NCI-H187 (cell line): ENCODE measurements at places on chromosomes 6 and 20.

GRCh38 chr20:33554914-33555420 lies 65.1 kb downstream of the CBFA2T2 start:
- DNase-seq = no peak

DNA sequence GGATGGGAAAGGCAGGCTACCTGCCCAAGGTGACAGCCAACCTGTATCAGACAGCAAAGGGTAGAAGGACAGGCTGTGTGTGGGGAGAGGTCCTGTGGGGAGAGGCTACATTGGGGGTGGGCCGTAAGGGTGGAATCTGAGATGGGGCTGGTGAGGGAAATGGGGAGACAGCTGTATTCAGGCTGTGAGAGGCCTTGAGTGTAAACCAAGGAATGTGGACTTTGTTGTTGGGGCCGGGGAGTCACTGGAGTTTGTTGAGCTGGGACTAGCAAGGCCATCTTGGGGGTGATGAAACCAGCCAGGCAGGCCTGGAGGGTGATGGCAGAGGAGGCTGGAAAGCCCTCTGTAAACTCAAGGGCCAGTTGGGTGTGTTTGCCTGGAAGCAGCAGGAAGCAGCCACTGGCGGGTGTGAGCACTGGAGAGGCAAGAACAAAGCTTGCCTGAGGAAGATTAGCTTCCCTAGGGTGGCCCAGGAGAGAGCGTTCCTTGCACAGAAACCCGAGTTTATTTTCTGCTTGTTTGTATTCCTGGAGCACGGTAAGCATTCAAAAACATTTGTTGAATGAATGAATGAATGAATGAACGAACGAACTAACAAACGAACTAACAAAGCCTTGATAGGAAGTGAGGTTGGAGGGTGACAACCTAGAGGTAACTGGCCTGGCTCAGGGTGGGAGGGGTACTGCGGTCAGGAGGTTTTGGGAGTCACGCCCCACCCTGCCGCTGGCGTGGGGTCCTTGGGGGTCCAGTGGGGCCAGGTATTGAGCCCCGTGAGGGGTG lies 18.9 kb downstream of the TTBK1 start:
- no peak for DNase-seq

DNA sequence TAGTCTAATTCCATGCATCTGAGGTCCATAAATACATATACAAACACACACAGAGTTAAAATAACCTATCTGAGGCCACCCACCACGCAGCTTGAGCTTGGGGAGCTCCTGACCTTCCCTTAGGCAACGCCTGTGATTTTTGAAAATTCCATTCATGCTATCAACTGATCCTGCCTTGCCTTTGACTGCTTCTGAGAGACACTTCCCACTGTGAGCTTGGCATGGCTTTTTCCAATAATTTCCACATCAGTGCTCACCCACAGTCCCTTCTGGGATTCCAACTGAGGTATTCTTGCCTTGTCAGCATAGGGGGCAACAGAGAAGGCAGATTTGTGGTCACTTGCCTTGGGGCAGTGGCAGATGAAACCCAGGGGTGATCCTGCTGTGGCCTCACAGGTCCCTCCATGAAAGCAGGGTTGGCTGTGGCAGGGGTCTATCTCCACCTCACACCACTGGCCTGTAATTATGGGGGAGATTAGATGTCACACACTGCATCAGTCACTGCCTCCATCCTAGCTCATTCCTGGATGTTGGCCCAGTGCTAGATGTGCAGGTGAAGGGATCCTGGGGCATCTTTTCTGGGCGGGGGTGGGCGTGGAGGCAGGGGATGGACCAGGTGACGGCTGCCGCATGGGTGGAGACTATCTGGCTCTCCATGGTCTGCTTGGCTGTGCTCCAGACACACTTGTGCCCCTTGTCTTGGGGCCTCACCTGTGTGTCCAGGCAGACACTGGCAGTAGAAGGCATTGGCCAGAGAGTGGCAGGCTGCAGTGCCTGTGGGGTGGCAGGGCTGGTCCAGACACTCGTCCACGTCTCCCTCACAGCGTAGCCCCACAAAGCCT lies 11.2 kb upstream of the GPSM3 start:
- no peak for DNase-seq

DNA sequence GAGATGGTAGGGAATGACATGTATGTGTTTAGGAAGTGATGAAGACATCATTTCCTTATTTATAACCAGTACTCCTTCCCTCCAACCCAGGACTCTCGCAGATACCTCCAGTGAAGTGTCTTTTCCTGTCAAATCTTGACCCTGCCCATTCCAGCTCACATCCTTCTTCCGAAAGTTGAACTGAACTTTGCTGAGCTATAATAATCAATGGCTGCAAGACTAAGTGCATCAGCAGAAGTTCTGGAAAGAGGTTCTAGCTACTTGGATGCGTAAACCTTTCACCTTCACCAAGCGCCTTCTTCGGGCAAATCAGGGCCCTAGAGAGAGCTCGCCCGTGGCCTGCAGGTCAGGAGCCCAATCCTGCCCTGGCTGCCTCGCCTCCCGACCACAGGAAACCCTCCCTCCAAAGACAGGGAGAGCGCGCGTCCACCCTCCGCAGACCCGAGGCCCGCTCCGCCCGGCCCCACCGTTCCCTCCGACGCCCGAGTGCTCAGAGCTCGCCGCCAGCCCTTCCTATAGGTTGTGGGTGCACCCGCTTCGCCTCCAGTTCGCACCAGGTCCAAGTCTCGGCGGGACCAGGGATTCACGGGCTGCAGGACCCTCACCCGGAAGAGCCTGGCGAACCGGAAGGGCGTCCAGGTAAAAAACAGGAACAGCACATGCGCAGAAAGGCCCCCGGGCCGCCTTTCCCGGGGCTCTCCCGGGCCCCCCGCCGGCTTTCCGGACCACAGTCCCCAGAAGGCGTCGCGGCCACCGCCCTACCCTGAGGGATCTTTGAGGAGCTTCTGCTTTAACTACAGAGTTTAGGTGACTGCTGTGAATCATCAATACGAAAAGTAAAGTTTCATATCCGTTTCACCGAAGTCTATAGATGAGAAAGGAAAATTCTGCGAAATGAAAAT lies at the start of gene ZNF334:
Gene ZNF334, minus strand, starts transcription at position 617 of the 902 bp plus-strand sequence. CDS start 1,457 bp downstream, outside the sequence.
- DNase-seq = peak; percentile 7

- no peak for DNase-seq
Measured at GRCh38 chr6:73471686-73472290, 10.3 kb downstream of the MTO1 start.

DNA sequence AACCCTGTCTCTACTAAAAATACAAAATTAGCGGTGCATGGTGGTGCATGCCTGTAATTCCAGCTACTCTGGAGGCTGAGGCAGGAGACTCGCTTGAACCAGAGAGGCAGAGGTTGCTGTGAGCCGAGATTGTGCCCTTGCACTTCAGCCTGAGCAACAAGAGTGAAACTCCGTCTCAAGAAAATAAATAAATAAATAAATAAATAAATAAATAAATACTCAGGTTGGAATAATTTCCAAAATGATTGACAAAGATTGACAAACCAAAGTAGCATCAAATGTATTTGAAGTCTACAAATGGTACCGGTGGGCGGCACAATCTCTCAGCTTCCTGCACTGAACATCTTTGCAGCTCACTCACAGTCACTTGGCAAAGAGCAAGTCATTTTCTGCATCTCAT lies 144.1 kb upstream of the NRSN1 start:
- no peak for DNase-seq

DNA sequence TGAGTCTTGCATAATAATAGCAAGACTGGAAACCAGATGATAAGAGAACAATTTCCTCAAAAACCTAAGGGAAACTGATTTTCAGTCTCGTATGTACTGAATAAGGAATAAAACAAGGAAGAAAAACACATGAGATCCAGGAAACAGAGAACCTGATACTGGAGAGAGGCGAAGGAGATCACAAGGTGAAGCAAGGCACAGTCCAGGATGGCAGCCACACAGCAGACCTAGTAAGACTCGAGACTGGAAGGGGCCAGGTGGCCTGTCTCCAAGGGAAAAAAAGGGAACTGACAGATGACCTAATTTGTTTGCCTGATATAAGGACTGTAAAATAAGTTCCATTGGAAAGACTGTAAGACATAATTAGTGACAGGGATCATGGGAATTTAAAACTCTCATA lies 71.1 kb downstream of the TASP1 start:
- no peak for DNase-seq

DNA sequence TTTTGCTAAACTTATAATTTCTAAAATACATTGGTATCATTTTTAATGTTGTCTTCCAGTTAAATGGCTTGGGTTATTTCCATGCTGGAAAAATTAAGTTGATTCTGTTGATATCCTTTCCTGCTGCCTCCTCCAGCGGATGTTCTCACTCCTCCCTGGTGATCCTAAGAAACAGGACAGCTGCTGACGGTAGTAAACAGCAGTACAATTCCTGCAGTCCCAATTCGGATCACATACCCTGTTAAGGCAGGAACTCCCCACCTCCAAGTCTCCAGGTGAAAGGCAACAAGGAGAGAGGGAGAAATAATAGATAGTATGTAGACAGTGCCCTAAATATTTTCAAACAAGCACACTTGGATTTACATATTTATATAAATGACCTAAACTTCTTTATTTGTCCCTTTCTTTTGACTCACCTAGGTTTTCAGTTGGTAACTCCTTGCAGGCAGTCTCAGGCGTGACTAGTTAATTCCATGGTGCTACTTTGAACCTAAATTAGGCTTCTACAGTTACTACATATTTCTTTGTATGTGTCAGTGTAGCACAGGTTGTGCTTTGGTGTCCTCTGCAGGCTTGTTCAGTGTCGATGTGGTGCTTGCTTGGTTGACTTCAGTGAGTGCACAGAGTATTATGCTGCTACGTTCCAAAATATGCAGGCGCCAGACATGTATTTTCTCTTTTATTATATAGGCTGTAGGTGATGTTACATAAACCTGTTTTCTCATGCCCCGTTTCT lies 126.0 kb downstream of the ADGRB3 start:
- no peak for DNase-seq

GRCh38 chr20:62539198-62540045 lies 63.6 kb upstream of the GATA5 start:
- DNase-seq = no peak

DNA sequence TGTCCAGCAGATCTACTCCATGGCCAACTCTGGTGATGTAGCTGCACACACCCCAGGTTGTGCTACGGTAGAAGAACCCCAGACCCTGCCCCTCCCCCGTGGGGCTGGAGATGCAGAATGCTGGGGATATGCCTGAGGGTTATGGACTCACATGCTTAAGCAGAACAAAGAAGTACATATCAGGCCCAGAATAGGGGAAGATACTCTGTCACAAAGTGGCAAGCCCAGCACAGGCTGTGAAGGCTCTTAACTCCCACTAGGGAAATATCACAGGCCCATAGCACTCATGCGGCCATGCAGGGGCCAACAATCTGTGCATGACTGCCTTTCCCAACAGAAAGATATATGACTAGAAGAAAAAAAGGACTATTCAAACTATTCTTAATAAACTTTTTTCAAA lies 234.9 kb downstream of the KCNQ5 start:
- no peak for DNase-seq

- no peak for DNase-seq
Measured at GRCh38 chr20:9256393-9256792, 187.5 kb downstream of the PLCB4 start.

DNA sequence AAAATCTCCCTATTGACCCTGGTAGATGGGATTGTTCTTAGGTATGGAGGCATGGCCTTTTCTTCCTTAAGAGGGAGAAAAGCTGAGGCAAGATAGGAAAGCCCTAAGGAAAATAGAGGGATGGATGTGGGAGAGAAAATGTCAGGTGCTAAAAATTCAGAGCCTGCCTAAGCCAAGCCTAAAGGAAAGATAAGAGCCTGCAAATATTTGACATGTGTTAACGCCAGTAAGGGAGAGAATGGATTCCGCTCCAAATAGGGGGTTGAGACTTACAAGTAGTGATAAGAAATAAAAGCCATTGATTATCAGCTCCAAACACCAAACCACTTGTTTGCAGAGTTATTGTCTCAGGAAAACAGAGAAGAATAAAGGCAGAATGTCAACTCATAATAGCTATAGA lies 533.6 kb downstream of the PTPRT start:
- no peak for DNase-seq

DNA sequence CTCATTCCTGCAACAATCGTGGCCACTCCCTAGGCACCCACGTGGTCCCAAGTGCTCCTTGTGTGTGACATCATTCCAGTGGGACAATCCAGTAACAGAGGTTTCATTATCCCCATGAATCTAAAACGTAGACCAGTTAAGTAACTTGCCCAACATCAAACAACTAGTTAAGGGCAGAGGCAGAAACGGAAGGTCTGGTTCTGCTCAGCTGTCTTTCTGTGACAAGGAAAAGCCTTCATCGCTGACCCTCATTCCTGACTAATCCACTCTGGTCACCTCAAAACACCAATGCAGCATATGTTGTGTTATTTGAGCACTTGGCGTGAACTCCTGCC lies 261.4 kb upstream of the JARID2 start:
- DNase-seq = no peak

GRCh38 chr6:15365273-15365687 lies 119.4 kb downstream of the JARID2 start:
- peak; percentile 33 for DNase-seq

DNA sequence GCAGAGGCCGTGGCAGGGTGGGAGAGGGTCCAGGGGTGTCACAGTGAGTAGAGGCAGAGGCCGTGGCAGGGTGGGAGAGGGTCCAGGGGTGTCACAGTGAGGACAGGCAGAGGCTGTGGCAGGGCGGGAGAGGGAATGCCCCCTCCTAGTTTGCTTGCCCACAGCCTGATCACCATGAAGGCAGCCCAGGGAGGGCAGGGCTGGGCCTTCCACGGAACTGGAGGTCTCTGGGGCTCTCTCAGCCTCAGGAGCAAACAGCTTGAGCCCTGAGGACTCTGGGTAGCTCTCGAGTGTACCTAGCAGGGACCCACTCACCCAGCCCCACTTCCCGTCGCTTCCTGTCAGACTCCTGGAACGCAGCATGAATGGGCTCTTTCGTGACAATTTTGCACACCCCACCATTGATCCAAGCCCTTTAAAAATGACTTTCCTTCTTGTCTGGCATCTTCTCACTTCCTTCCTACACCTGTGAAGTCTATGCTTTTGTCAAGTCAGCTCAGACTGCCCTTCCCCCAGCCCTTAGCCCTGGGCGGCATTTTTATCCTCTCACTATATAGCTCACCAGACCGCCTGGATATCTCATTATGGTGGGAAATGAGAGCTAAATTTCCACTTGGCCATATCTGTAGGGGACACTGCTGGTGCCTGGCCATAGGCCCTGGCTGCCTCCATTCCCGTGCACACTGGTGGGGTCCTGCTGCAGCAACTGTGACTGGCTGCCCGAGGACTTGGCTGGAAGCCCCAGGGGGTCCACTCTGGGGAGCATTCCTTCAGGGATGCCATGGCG lies 140.3 kb downstream of the CDC5L start:
- no peak for DNase-seq

DNA sequence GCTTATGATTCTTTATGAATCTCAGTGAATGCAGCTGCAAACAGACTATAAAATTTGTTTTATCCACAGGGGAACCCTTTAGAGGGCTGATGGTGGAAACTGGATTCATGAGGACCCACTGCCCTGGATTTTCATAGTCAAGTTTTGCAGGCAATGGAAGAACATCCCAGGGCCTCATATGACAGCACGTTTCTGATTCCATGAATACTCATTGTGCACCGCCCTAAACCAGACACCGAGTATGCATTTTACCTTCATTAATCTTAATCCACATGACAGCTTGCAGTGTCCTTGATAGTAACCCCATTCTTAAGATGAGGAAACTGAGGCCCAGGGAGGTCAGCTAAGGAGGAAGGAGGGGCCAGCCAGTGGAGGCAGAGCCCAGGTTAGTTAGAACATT lies 270.4 kb downstream of the PREX1 start:
- no peak for DNase-seq

GRCh38 chr20:13278812-13279570 lies 57.9 kb downstream of the ISM1 start:
- no peak for DNase-seq

- DNase-seq = no peak
Measured at GRCh38 chr6:15620611-15621010, 42.2 kb downstream of the DTNBP1 start.

GRCh38 chr20:22814471-22815205 lies 220.5 kb upstream of the SSTR4 start:
- no peak for DNase-seq

- DNase-seq = no peak
Measured at GRCh38 chr6:169175360-169175887, 78.2 kb downstream of the THBS2 start.
